Activated CD4-positive, alpha-beta T cell treated with anti-CD3 and anti-CD28 coated beads, Interleukin-2, Interleukin-6, amounts not matched to agents 100 ng/mL and 50 ng/mL, durations not matched to agents 16 hours and 8 hours (primary cell): ENCODE measurements at places on chromosomes 7 and 10.

DNA sequence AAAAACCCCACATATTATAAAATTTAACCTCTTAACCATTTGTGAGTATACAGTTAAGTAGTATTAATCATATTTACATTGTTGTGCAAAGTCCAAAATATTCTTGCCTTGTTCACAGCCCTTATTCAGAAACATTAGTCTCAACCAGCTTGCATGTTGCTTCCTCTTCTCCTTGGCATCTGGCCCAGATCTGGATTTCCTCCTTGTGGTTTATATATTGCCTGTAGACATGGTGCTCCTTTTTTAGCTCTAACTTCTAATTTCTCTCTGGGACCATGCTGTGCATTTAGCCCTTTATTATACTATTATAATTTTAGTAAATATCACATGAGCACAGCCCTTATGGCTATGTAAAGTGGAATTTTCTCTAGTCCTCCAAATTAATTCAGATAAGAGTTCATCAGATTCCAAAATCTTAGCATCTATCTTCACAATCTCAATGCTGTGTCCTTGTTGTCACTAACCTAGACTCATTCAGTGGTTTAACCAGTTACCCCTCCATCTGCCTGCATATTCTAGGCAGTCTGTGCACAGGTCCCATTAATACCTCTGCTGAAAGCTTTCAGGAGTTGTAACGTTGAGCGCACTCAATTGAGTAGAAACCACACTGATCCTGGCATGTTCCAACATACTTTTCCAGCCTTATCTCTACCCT lies 7.9 kb downstream of the CPED1 start:
- DNase-seq = no peak

- DNase-seq = no peak
Observed at GRCh38 chr10:77027576-77027975, 610.0 kb downstream of the KCNMA1 start.

GRCh38 chr7:111370002-111370401 lies 192.3 kb downstream of the IMMP2L start:
- DNase-seq = no peak

GRCh38 chr7:12360948-12361347 lies 42.7 kb downstream of the VWDE start:
- no peak for DNase-seq

DNA sequence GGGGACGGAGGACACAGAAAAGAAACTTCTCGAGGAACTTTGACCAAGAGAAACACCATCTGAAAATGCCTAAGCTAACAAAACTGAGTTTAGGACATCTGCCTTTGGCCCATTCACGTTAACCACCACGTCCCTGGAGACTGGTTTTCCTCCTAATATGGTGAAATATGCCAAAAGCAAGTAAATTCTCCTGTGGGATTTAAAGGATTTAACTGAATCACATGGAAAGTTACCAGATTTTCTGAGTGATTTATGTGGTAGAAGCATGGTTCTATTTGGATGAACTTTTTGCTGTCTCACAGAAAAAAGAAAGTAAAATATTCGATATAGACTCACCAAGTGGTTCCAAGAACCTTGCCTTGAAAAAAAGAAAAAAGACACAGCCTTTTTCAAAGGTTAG lies 30.4 kb upstream of the BMPER start:
- no peak for DNase-seq

DNA sequence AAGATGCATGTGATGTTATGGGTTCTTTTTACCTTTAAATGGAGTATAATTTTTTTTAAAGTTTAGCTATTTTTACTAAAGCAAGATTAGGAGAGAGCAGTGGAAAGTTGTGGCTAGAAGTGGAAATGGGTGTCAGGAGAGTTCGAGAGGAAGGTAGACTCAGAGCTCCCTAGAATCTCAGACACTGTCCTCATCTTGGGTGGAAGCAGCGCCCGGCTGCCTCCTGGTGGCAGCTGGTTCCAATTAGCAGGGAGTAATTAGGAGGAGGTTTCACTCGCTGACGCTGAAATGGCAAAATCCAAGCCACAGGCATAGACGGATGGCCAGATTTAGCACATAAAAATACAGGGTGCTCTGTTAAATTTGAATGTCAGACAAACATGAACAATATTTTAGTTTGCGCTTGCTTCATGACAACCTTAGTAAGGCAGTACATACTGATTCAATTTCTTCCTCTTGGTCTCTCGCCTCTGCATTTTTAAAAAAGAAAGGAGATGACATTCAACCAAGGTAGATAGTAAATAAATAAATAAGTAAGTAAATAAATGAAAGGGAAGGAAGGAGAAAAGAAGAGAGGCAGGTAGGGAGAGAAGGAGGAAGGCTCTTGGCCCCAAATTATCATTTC lies 58.5 kb downstream of the LGI1 start:
- peak; percentile 42 for DNase-seq

DNA sequence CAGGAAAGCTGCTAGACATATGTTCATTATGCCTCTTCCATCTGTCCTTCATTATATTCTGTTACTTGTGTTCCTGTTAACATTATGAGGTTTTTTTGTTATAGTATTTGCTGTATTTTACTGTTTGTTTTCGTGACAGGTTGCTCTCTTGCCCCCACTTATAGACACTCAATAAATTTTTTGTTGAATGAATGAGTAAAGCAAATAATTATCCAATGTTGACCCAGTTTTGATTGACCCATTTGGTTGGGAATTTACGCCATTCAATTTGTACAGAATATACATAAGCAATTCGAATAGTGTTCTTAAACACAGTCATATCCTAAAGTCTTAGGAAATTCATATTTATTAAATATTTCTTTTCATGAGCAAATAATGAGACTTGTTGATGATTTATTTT lies 11.8 kb downstream of the CCSER2 start:
- DNase-seq = no peak

DNA sequence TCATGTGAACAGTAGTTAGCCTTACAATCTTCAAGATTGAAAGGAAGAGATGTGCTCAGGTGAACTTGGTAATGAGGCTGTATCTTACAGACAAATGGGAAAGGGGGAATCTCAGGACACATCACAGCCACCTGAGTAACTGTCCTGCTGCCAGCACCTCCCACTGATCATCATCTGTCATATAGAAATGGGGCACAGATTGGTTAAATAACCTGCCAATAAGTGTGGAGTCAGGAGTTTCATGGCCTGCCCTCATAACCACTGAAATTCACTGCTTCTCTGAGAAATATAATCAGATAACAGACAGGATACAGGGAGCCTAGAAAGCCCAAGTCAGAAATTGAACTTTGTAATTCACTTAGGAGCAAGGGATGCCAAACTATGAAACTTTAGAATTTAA lies 64.9 kb upstream of the TAS2R16 start:
- no peak for DNase-seq
